ENCODE measurements at places on chromosomes 11 and 22.

- DNase-seq = no peak
Observed at GRCh38 chr11:8357891-8358566, 94.4 kb upstream of the LMO1 start.

GRCh38 chr22:21823740-21824444 is 43.6 kb downstream of the MAPK1 start:
- no peak for DNase-seq

DNA sequence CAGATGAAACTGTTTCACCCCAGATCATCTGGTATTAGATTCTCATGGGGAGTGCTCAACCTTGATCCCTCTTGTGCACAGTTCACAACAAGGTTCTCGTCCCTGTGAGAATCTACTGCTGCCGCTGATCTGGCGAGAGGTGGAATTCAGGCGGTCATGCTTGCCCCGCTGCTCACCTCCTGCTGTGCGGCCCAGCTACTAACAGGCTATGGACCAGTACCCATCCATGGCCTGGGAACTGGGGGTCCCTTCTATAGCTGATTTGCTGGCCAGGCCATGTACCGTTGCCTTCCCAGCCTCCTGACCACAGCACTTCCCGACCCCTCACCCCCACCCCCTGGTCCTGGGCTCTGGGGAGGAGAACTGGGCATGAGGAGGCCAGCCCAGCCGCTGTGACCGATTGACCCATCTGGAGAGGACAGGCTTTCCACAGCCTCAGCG is 2.6 kb downstream of the PHLDA2 start:
- DNase-seq = no peak

- DNase-seq = no peak
Observed at GRCh38 chr11:71304491-71304890, 52.1 kb upstream of the SHANK2 start.

DNA sequence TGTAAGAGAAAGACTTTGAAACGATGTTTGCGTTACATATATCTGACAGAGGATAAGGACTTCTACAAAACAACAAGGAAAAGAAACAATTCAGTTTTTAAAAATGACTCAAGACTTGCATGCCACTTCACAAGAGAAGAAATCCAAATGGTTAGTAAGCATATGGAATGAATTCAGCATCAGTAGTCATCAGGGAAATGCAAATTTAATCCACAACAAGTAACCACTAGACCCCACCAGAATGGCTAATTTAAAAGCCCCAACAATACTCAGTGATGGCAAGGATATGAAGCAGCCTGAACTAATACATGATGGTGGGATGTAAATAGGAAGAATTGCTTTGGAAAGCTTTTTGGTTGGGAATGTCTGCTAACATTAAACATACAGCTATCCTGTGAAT is 142.6 kb downstream of the ATXN10 start:
- no peak for DNase-seq

DNA sequence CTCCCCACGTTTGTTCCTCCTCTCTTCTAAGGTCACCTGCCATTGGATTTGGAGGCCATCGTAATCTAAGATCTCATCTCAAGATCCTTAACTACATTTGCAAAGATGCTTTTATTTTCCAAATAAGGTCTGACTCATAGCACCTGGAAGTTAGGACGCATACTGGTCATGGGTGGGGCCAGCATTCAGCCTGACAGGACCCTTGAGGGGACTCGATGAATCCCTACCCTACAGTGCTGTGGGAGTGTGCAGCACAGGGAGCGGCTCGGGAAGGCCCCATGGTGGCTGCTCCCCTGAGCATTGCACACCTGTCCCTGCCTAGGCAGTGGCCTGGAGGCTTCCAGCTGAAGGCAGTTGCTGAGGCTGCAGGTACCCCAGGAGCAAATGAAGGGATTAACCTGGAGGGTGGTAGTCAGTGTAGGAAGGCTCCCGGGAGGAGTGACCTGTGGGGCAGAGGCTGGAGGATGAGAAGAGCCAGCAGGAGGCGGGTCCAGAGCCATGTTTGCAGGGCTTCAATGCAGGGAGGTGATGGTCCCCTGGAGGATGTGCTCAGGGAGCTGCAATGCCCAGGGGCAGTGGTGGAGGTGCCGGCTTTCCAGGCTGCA is 362.2 kb downstream of the CTTN start:
- no peak for DNase-seq

GRCh38 chr11:121766991-121767390 is 314.2 kb upstream of the SORL1-AS1 start:
- no peak for DNase-seq

DNA sequence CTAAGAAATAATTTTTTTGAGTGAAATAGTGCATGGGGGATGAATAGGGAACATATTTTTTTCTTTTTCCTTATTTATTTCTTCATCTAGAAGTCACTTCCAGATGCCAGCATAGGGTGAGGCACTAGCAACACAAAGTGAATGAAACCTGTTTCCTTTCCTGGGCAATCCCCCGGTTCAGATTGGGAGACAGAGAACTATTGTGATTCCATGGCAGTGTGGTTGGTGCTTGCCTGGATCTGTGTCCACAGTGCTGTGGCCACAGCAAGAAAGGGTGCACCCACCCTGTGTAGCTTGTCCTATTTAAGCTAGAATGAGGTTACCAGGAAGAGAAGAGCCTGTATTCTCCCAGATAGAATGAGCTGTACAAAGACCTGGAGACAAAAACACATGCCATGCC is 57.6 kb downstream of the SLC5A1 start:
- no peak for DNase-seq

- no peak for DNase-seq
Observed at GRCh38 chr11:60971520-60971919, at the start of gene CD6. Gene CD6 (plus strand): TSS chr11:60971680. CDS start chr11:60971866, 186 bp downstream.

DNA sequence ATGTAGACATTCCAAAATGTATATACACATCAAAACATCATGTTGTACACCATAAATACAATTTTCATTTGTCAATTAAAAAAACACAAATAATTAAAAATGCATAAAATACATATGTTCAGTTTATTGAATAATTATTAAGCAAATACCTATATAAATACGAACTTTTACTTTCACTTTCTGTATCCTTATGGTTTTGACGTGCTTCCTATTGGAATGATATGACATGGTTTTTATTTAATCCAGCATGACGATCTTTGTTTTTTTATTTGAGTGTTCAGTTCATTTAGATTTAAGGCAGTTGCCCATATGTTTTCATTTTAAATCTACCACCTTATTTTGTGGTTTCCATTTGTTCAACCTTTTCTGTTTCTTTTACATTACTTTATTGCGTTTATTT is 198.3 kb upstream of the PLET1 start:
- peak; percentile 5 for DNase-seq

DNA sequence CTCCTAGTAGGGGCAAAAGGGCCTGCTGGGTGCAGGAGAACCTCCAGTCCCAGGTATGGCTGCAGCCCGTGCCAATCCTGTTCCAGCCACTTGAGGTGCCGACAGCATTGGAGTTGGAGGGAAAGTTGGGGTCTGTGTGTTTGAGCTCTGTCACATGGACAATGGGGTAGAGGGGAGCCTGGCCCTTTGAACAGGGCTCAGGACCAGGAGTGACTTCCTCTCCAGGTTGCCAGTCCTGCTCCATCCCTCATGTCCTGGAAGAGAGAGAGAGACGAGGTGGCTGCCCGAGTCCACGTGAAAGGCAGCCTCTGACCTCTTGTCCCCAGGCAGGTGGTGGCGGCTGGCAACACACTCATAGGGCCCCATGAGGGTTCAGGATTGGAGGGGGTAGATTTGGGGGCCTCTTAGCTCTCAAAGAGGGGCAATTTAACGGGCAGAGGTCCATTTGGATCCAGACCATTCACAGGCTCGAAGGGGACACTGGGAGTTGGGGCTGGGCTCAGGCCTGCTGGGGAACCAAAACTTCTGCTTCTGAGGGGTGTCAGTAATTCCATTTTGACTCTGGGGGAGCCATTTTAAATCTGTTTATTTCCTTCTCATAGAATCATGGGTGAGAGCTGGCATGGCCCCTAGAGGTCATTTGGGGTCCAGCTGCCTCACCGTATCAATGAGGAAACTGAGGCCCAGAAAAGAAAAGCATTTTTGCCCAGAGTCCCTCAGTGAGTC is 4.1 kb downstream of the ADORA2A start:
- DNase-seq = no peak

DNA sequence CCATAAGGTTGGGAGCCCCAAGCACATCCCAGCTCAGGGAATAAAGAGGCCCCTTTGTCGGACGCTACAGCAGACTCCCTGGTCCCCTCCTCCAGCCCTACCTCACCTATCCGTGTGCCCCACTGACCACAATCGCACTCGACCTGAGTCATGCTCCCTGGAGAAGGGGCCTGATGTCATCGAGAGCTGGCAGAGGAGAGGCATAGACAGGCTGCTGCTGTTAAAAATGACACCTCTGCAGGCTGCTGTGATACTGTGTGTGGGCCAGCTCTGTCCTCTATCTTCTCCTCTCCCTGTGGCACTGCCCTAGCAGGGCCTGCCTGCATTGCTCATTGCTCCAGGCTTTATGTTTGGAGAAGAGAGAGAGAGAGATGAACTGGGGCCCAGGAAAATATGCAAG is 123.4 kb upstream of the SYT13 start:
- DNase-seq = no peak

- DNase-seq = no peak
Observed at GRCh38 chr11:13859892-13860291, 102.6 kb upstream of the SPON1 start.
